ENCODE measurements at places on chromosomes 13 and 19. TPM values are rescaled to one million over a fixed set of nuclear protein-coding genes. Genes with fewer than 3 reads are reported as not detected.

The DACH1 gene
- total RNA-seq, result not detected

The LILRA5 gene
- total RNA-seq, result not detected

The PRTN3 gene
- total RNA-seq, result not detected

The PTGIR gene
- total RNA-seq, result 5.3 TPM

The CD33 gene
- 23.7 TPM for total RNA-seq

The PSG11 gene
- not detected for total RNA-seq
